ENCODE measurements at places on chromosomes 3 and 15.

DNA sequence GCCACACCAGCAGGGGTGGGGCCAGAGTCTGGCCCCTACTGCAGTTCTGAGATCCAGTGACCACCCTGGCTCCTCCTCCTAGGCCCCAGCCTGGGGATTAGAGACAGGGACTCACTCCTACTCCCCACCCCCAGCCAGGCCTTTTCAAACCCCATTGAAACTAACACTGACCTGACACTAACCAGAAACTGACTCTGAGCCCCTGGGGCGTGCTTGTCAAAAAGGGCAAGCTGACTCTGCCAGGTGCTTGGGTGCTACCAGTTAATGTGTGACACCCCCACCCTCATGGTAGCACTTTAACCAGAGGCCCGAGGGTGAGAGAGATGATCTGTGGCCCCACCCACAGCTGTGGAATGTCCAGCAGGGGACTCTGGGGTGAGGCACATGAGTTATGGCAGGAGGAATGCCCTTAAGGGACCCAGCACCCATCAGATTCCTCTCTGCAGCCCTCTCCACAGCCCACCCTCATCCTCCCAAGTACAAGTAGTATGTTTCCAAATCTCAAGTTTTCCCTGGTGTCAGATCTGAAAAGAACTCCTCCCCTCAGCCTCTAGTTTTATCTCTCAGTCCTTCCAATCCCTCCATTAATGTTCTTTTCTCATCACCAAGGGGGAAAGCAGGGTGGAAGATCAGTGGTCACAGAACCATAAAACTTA is 1.4 kb downstream of the PTH1R start:
- no peak for DNase-seq

GRCh38 chr3:104584682-104585081 is 782.0 kb upstream of the ALCAM start:
- DNase-seq: no peak

DNA sequence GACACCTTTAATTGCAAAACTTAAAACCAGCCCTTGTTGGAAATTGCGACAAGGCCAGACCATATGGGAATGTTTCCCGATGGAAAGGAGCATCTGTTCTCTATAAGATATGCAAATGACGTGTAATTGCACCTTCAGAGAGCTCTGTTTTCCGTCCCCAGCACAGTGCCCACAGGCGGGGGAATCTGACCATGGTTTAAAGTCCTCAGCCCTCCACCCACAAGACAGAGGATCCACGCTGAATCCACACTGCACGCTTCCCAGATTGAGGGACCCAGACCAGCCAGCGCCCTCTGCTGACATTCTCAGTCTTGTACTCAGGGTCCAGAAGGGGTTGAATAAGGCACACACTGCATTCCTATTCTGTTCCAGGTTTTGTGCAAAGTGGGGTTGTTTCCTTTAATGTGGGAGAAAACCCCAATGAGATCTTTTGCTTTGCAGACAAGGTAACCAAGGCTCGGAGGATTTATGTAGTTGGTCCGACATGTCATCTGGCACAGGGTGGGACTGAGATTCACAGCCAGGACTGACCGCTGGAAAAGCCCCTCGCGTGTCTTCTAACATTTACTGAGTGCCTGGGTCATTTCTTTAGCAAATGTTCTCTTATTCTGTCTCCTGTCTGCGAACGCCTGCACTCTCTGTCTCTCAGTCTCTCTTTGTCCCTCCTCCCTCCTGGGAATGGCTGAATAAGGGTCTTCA is 36.8 kb upstream of the KLHL25 start:
- DNase-seq: peak; percentile 36

- no peak for DNase-seq
Observed at GRCh38 chr3:52712291-52713212, 6.6 kb downstream of the SPCS1 start.

All from CD4-positive, alpha-beta T cell treated with Interleukin-10 for 1 hour (primary cell).